Upper lobe of right lung (tissue), 1 donor: ENCODE measurements at places on chromosomes 2 and 18.

- no peak for DNase-seq
Observed at GRCh38 chr18:55402731-55403405, 185.1 kb downstream of the TCF4 start.

GRCh38 chr2:190512539-190513095 is 21.9 kb downstream of the NEMP2 start:
- DNase-seq: no peak

GRCh38 chr2:49719241-49719640 is 564.9 kb upstream of the FSHR start:
- DNase-seq: no peak

- no peak for DNase-seq
Observed at GRCh38 chr2:238652053-238652770, 195.7 kb upstream of the TWIST2 start.

DNA sequence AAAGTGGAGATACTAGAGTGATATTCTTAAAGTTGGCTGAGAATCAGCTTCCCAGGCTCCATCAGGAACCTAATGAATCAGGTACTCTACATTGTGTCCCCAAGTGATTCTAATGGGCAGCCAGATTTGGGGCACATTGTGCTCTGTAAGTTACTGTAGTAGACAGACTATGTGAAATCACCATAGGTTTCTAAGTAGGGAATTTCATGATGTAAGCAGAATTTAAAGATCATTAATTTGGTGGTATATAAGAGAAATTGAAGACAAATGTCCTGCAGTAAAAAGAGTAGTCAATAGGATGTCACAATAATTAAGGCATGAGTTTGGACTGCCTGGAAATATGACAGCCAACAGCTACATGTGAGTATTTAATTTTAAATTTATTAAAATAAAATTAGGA is 602.4 kb upstream of the ACVR2A start:
- DNase-seq: no peak

DNA sequence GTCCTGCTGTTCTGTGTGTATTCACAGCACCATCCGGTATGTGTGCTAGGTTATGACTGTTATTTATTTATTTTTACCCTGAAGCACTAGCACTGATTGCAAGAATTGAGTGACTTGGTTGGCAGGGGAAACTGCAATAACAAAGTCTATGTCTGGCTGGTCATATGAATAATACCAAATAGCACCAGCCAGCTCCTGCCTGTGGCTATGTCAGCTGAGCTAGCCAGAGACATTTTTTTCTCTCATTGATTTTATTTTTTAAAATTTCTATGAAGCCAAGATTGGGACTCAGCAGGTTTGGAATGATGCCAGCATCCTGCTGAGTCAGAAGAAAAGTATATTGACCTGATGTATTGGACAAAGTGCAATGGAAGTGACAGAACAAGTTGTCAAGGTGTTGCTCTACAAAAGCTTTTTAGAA is 188.5 kb upstream of the CDH2 start:
- DNase-seq: no peak

GRCh38 chr2:180905002-180905401 is 75.4 kb upstream of the UBE2E3 start:
- no peak for DNase-seq

DNA sequence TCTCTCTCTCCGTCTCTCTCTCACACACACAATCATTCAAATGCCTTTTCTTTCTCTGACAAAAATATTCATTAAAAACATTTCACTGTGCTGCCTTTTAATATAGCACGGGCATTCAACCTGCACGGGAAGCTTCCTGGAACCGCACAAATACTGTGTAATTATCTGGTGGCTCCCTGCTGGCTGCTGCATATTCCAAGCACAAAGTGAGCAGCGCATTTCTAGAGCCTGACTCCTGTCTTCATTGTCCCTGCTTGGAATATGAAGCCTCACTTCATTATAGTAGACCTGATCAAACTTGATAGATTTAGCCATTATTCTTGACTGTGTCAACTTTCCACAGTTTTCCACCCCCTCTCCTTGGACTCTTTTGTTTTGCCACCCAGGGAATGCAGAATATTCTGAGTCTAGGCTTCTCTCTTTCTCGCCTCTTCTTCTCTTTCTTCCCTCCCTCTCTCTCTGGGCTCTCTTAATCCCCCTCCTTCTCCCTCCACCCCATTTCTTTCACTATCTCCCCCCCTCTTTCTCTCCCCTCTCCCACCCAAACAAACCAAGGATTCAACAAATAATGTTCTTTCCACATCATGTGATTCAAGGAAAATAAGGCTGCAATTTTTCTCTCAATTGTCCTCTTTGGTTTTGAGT is 672.1 kb upstream of the FANCL start:
- no peak for DNase-seq

GRCh38 chr2:120355780-120356266 is 9.9 kb downstream of the INHBB start:
- DNase-seq: no peak

GRCh38 chr18:11500153-11501122 is 109.0 kb upstream of the SLC35G4 start:
- no peak for DNase-seq

DNA sequence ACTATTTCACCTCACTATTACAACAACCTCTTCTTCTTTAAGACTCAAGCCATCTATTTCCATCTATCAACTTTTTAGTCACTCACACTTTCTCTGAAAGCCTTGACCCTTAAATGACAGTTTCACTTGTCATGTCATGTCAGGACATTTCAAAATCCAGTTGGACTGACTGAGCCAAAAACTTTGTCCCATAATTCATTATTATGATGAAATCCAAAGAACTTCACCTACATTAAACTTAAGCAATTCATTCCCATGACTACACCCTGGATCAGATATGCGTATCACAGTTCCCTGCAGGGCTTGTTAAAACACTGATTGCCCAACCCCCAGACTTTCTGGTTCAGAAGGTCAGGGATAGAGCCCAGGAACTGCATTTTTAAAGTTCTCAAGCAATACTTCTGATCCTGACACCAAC is 26.5 kb downstream of the LDAH start:
- DNase-seq: no peak
